ENCODE measurements at places on chromosomes 3 and 15. TPM values are rescaled to one million over a fixed set of nuclear protein-coding genes. Genes with fewer than 3 reads are reported as not detected.

The LRRK1 gene
- polyA plus RNA-seq, result 1.1 TPM

The TF gene
- 10.3 TPM for polyA plus RNA-seq

The ZCWPW2 gene
- 4.8 TPM for polyA plus RNA-seq

The BFSP2 gene
- not detected for polyA plus RNA-seq

The PEX5L gene
- 1.4 TPM for polyA plus RNA-seq

The SLTM gene
- polyA plus RNA-seq, result 85.0 TPM

All from Purkinje cell (primary cell).